ENCODE measurements at places on chromosomes 7 and 10.

DNA sequence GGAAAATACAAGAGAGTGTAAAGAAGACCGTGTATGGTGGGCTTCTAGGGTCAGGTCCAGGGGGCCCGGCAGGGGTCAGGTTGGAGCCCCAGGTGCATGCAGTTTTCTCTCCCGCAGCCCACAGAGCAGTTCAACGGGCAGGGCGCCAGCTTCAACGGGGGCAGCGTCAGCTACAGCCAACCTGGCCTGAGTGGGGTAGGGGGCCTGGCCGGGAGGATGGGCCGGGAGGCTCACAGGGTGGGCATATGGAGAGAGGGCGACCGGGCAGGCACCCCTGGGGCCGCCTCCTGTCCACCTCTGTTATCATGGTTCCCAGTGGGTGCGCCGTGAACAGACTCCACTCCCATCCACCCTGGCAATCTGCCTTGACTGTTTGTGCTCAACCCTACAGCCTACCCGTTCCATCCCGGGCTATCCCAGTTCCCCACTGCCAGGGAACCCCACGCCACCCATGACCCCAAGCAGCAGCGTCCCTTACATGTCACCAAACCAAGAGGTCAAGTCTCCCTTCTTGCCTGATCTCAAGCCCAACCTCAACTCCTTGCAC lies 11.5 kb downstream of the ZMIZ2 start:
- no peak for DNase-seq

GRCh38 chr7:35256256-35257175 lies 2.6 kb upstream of the TBX20 start:
- DNase-seq, result no peak

- DNase-seq, result peak; percentile 68
Observed at GRCh38 chr7:44637788-44638594, 31.6 kb downstream of the OGDH start.

- DNase-seq, result no peak
Observed at GRCh38 chr7:145732521-145732920, 384.1 kb upstream of the CNTNAP2 start.

DNA sequence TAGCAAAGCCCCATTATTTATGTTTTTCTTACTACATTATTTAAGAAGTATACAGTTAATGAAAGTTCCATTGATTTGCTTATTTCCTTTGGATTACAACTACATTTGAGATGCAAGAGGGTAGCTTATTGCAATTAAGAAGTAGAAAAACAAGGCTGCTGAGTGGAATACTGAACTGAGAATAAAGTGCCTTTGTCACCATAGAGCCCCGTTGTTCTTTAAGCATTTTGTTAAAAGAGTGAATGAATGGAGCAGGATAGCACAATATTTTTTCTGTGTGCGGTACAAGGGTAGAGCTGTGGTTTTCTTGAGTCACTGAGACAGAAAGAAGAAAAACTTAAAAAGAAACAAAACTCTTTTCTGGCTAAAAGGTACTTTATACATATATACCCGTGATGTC lies 45.6 kb downstream of the ZNF277 start:
- no peak for DNase-seq

- no peak for DNase-seq
Observed at GRCh38 chr7:110604885-110605284, 486.0 kb upstream of the LRRN3 start.

DNA sequence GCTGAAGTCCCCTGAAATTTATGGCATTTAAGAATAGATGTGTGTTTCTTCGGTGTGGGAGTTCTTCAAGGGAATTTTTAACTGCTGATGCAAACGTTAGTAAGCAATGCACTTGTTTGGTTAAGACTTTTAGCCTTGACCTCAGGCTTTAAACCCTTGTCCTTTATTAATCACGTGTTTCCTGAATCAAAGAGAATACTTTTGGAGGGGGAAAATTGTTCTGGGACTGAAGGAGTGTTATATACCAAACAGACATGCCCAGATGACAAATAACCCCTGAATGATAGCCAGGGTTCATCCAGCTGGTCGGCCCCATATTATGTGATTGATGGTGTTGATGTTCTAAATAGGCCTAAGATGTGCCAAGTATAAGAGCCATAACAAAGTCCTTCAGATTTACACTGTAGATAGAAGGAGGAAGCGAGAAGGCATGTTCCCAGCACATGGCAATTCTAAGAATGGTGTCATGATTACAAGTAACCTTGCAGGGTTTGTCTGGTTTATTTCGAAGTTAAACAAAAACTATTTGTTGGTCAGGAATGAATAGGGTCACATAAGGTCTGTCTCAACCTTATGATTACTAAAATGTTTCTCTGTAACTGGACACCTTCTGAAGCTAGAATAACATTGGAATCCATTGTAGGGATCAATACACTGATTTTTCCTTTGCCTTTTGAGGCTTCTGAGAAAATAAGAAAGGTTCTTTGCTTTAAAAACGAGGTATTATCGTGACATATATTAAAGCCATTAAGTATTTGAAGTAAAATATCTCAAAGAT lies 124.2 kb upstream of the SEM1 start:
- DNase-seq, result no peak

- DNase-seq, result no peak
Observed at GRCh38 chr7:80411621-80412020, 100.2 kb downstream of the GNAT3 start.

DNA sequence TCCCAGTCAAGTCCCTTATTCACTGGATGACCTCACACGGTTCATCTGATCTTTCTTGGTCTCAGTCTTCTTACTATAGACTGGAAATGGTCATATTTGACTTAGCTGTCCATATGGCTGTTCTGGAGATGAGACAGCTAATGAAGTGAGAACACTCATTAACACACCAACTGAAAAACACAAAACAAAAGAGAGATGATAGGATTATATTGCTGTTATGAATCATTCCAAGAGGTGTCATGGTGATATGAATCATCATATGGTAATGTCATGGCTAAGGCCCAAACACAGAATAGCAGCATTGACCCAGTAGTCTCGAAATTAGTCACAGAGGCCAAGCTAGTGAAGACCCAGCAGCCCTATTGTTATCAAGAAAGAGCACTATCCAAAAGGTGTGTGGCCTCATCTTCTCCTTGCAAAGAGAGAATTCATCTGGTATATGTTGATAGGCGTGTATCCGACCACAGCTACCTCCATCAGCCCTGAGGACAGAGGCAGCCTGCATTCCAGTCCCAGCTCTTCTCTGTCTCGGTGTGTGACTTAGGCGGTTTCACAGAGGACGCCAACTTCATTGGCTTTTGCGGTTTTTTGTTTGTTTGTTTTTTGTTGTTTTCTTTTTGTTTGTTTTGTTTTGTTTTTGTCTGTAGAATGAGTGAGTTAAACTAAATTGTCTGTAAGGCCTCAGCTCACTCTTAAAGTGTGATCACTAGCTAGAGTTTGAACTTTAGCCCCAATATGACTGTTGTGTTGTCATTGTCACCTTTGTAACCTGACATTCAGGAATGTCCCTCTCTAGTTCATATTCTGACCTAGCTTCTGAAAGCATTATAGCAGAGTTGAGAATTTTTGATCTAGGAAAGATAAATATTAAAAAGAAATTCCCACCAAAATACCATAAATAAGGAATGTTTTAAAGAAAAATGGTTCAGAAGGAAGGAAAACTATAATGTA lies 97.4 kb upstream of the PDCD4 start:
- DNase-seq, result no peak

DNA sequence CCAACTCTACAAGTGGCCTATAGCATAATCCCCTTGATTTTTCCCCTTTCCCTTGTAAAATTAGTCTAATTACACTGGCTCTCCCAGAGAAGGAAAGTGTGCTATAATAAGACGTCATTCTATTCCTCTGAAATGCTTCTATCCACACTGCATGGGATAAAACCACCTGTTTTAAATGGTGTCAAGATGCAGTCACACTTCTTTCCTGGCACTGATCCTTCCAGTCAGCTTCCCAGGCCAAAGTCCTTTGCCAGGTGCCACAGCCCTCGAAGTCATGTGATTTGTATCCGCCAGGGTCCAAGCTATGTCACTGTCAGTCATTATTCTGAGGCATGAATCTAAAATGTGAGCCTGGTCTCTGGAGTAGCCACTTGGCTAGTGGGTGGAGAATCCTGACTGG lies 169.0 kb upstream of the KIAA1217 start:
- no peak for DNase-seq

DNA sequence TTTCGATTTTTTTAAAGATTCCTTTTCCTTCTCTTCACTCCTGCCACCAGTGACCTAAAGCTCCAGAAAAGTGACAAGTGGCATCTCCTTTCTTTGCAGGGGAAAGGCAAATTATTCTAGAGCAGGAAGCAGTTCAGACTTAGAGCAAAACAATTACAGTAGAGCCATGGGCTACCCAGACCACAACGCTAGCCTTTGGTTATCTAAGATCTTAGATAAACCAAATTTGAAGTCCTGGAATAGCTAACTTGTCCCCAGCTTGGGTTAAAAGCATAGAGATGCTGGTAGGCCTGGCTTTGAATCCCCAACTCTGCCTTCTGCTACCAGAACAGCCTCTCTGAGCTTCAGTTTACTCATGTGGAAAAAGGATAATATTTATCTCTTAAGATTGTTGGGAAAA lies 38.4 kb downstream of the LGI1 start:
- no peak for DNase-seq
